Stimulated activated CD4-positive, alpha-beta T cell treated with anti-CD3 and anti-CD28 coated beads, Interleukin-4, amount 100 ng/mL, for 24 hours (primary cell): ENCODE measurements at places on chromosomes 16 and 17.

DNA sequence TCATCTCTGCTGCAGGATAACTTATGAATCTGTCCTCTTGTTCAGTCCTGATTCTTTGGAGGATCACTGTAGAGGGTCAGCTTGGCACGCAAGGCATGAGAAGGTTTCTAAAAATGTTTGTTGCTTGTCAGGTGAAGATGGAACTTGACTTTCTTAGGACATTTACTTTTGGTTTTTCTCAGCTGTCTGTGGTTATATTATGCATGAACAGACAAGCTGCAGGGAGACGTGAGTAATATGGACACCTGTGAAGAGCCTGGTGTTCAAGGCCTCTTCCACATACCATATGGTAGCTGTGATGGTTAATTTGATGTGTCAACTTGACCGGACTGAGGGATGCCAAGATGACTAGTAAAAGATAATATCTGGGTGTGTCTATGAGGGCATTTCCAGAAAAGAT, 270.2 kb upstream of the CPHXL start:
- no peak for DNase-seq

DNA sequence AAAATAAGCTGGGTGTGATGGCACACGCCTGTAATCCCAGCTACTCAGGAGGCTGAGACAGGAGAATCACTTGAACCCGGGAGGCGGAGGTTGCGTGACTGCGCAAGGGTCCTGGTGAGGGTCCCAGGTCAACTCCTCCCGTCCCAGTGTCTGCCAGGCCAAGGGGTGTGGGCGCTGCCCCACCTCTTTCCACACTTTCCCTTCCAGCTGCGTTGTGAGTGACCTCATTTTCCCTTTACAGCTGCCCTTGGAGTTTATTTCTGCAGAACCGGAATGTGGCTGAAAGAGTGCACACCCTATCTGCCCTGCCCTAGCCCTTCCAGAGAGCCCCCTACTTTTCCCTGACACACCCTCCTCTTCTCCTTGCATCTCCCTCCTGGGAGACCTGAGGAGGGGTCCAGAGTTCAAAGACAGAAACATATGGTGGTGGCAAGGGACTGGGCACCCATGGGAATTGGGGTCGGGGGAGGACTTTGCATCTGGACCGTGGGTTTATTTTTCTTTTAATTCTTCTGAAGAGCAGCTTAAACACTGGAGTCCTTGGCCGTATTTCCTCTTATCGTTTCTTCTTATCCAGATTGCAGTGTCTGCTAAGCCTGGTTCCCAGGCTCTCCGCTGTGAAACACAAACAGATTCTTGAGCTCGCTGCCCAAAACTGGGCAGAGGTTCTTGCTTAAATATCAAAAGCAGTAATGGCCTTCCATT, 20.9 kb downstream of the MRC2 start:
- DNase-seq, result no peak

GRCh38 chr17:42548070-42548837, 4.5 kb upstream of the HSD17B1 start:
- DNase-seq, result peak; percentile 79

GRCh38 chr16:88554711-88555264, 15.4 kb upstream of the ZC3H18 start:
- DNase-seq, result no peak

GRCh38 chr17:14926526-14927122, 338.5 kb downstream of the PMP22 start:
- DNase-seq, result peak; percentile 65

DNA sequence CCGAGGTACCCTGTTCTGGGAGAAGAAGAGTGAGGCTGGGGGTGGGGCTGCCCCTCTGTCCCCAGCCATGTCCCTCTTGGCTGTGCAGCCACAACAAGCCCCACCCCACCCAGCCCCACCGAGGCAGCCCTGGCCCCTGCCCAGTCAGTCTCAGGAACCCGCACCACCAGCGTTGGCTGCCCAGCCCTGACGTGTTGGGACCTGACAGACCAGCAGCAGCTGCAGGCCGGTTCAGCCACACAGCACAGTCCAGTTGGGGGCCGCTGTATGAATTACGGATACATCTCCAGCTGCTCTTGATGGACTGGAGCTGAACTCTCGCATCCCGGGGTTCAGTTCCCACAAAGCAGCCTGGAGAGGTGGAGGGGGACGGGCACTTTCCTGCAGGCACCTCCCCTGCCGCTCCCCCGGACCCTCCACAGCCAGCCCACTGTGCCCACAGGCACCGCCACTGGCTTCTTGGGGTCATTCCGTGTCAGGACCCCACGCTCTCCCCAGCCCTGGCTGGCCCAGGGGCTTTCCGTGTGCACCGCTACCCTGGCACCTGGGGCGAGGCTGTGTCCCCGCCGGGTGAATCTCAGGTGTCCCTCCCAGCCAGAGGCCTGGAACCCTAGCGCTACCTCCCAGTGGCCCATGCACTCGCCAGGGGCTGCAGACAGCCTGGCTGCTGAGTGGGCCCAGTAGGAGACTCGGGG, 7.1 kb downstream of the CDH15 start:
- DNase-seq, result no peak

DNA sequence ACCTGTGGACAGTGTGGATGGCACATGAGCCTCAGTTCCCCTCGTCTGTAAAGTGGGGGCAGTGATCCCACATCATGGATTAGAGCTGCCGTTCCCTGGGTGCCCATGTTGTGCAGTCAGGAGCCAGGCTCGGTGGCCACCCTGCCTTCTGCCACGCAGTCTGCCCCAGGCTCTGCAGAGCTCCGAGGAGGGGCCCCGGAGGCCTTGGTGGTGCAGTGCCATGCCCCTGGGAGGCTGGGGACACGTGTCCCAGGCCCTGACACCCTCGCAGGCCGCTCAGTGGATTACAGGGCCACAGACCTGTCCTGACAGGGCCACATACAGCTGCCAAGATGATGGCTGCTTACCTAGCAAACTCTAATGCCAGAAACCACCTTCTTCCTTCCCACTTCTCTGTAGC, 59.7 kb upstream of the ZNF469 start:
- DNase-seq, result no peak

DNA sequence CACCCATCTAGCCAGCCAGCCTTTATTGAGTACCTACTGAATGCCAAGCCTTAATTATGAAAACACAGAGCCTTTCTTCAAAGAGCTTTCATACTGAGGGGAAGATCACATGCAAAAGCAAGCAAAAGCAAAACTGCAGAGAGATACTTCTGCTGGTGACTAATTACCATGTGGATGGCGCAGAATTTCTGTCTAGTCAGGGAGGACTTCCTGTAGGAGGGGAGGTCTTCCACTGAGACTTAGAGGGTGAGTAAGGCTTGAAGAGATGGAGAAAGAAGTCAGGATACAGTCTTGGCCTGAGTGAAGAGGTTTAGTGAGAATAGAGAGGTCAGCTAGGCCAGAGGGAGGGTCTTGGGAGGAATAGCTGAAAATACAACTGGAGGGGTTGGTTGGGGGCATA, 53.9 kb upstream of the CCL2 start:
- DNase-seq, result no peak

- peak; percentile 81 for DNase-seq
Measured at GRCh38 chr17:38735161-38735997, 5.2 kb downstream of the CISD3 start.

GRCh38 chr17:7550344-7550743, 1.5 kb downstream of the TNFSF12 start:
- no peak for DNase-seq

DNA sequence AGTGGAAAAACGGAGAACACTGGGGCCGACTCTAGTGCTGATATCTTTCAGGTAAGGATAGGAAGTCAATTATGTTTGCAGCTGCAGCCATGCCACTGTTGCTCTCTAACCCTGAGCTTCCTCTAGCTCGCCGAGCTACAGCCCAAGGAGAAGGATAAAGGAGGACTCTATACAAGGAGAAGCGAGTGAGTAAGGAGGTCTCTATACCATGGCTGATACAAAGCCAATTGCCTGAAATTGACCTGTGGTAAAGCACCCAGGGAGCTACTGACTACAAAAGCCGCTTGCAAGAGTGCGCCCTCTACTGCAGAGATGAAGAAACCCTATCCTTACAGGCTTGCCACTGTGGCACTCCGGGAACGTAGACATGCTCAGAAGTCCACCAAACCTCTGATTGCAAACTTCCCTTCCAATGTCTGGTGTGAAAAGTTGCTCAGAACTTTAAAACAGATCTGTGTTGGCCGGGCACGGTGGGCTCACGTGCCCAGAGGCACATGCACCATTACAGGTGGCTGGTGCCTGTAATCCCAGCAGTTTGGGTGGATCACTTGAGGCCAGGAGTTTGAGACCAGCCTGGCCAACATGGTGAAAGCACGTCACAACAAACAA, 10.8 kb upstream of the SLC46A1 start:
- peak; percentile 63 for DNase-seq

DNA sequence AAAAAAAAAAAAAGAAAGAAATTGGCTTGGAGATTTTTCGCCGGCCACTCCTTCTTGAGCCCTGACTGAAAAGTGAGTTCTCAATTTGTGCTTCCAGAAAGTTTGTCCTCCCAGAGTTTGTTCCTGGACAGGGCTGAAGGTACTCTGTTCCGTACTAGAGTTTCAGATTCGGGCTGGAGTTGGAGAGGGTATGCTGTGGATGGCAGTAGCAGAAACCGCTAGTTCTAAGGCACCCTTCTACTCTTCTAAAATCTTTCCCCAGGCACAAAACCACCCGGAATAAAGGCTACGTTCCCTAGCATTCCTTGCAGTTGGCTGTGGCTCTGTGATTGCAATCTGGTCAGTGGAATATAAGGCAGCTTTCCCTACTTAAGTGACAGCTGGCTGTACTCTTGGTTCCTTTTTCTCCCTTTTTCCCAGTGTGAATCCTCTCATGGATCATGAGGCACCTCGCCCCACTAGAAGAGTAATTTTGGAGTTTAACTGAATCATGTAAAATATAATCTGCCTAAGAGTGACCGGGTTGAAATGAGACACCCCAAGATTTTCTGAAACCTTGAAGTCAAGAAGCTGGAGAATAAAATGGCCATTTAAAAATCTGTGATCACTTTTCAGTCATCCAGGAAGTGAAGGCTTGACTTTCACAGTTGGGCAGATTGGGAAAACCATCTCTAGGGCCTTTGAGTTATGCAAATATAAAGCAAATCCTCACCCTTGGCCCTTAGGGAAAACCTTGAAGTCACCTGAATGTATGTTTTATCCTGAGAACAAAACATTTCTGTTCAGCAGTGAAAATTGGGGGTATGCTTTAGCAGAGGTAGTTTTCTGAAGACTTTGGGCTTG, 901 bp upstream of the HEATR6 start:
- DNase-seq, result no peak

DNA sequence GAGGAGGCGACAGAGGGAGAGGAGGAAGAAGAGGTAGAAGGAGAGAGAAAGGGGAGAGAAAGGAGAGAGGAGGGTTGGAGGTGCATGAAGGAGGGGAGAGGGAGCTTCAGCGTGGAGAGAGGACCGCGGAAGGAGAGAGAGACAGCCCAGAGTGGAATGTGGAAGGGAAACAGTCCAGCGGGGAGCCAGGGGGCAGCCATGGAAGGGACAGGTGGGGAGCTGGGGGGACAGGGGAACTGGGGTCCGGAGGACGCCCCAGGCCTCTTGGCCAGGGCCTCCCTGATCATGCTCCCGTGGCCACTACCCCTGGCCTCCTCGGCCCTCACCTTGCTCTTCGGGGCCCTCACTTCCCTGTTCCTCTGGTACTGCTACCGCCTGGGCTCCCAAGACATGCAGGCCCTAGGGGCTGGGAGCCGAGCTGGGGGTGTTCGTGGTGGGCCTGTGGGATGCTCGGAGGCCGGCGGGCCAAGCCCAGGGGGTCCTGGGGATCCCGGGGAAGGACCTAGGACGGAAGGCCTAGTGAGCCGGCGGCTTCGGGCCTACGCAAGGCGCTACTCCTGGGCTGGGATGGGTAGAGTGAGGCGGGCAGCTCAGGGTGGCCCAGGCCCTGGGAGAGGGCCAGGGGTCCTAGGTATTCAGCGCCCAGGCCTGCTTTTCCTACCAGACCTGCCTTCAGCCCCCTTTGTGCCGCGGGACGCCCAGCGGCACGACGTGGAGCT, 759 bp downstream of the ASPHD1 start:
- no peak for DNase-seq
